ENCODE measurements at places on chromosomes 12 and 14.

DNA sequence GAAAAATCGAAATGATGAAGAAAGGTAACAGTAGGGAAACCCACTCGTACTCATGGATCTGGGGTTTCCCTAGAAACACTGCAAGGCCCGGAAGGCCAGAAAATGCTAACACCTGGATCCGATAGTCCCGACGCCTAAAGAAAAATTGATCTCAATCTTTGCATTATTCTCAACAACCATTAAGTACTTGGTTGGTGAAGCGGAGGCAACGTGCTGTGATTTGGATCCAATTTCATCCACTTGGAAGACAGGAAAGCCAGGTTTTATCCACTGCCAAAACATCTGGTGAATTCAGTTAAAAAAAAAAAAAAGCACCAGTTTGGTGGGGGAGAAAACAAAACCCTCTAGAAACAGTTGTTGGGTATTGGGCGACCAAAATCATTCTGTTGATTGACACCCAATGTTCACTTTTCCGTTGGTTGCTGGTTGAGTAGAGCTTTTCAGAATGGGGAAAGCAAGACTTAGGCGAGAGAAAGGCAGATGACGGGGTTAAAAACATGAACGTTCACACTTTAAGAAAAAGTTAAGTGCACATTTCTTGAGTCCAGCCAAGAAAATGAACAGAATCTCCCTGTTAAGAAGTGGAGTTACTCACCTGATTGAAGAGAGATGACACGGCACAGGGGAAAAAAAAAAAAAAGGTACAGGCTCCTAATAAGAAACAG lies 41.9 kb upstream of the MED13L start:
- DNase-seq, result no peak

DNA sequence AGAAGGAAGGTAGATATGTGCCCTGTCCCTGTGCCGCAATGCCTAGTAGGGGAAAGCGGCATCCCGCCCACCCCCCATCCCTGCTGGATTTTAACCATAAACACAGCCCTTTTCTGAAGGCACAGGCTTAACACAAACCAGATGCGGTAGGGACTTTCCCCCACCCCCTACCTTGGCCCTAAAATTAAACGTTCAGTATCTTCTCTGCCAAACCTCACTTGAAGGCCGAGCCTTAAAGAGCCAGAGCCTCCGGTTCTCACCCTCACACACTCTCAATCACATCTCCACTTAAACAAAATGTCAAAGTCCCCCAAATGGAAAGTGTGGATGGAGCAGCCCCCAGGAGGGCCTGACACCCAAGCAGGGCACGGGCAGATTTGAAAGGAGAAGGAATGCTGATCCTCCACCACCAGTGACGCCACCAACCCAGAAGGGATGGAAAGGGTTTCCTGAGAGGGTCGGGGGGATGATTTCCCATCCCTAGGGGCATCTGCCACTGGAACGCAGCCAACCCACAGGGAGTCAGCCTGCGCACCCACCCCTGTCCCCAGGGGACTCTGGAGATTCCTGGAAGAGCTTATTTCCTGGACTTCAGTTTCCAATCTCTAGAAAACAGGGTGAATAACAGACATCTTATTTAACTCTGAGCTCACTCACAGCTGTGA lies 26.4 kb downstream of the ACTN1 start:
- no peak for DNase-seq

GRCh38 chr14:20350860-20351259 lies 7.4 kb downstream of the PARP2 start:
- no peak for DNase-seq

GRCh38 chr14:92486881-92487280 lies 26.7 kb upstream of the RIN3 start:
- DNase-seq, result no peak

DNA sequence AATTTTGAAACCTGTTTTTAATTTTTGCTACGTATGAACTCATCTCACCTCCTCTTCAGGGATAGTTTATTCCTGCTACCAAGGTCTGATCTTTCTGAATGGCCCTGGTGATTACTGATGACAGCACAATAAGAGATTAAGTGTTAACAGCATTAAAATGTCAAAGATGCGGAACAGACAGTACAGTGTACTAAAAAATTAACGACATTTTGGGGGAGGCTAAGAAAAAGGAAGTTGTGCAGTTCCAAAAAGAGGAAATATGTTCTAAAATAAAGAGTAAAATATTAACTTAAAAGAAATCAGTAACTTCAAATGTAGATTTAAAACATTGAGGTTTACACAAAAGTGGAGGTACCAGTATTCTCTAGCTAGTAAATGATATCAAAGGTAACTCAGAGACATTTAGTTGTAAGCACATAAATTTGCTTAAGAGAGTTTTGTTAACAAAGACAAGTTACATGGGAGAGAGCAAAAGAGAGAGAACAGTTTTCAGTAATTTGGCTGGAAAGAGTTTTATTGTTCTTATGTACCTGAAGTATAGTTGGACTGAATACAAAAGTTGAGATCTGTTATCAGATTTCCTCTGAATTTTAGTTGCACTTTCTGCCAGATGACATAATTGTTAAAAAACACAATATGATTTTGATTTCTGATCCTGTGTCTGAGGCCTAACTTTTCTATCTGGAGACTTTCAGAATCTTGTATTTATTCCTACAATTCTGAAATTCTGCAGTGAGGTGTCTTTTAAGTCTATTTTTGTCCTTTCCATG lies 4.2 kb upstream of the CLECL1 start:
- DNase-seq, result no peak

GRCh38 chr14:65010211-65010931 lies 23.7 kb downstream of the FNTB start:
- DNase-seq, result no peak

DNA sequence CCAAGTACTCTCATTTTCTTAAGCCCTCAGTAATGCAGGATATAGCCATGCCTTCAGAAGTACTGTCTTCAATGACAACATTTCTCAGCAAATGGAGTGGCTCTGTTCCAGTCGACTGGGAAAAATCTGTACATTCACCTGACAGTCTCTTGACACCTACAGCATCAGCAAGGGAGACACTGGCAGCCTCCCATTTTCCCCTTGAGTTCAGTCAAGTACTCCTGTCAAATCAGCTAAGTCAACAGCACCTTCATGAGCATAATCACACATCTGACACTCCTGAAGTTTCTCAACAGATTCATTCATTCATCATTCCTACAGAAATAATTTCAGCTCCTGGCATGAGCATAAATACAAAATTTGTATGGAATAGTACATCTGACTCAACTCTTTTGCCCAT lies 46.1 kb downstream of the INTS13 start:
- no peak for DNase-seq

- no peak for DNase-seq
Observed at GRCh38 chr12:11728154-11728755, 78.8 kb downstream of the ETV6 start.

DNA sequence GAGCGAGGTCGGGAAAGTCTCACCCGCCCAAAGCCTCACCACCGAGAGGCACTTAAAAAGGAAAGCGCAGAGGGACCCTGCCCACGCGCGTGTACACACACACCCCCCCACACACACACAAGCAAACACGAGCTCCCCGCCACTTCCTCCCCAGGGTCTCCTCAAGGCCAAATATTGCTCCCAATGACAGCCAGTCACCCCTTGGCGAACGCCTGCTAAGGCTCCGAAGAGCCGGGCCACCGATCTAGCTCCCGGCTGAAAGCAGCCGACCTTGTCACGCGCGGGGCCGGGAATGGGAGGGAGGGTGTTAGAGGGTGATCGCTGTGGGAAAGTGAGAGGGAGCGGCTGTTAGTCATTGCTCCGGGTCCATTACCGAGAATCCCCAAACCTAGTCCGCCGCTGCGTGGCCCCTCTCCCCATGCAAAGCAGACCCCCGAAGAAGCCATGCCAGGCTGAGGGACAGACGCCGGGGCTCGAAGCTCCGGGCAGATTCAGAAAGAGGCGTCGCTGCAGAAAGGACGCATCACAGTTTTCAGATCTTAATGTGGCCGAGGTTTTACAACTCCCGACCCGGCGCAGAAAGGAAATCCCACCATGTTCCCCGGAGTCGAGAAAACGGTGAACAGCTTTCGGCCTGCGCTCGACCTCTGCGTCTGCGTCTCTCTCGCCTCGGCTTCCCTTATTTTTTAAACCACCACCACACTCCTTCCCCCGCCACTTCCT lies 2.6 kb downstream of the BMP4 start:
- DNase-seq, result peak; percentile 53

GRCh38 chr12:21509768-21510167 lies 8.2 kb downstream of the GOLT1B start:
- no peak for DNase-seq

DNA sequence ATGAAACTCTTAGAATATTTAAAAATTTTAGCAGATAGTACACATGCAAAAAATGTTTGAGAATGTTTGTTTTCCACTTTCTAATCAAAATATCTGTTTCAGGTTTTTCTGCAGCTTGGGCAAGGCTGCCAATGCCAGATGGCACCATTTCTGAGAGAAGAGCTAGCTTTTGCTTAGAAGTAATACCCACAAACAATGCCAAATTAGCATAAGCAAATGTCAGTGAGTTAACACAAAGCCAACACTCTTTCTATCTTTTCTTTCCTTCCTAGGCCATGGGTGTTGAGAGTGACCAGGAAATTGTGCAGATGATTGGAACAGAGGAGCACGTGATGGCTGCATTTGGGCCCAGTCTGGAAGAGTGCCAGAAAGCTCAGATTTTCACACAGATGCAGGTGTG lies 35.2 kb downstream of the POLR3B start:
- DNase-seq, result no peak

DNA sequence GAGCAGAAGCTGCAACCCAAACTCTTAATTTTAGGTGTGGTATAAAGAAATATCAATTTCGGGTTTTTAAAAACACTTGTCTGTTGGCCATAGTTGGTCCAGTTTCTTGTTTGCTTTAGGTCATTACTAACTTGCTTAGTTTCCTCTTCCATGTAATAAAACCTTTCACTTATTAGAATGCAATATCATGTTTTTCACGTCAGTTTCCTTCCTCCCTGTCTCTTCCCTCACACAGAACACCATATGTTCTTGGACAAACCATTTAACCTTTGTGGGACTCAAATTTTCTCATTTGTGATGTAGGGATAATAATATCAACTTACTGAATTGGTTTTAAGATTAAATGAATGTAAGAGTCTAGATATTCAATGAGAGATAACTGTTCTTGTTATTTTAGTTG lies 22.9 kb downstream of the PMCH start:
- no peak for DNase-seq

DNA sequence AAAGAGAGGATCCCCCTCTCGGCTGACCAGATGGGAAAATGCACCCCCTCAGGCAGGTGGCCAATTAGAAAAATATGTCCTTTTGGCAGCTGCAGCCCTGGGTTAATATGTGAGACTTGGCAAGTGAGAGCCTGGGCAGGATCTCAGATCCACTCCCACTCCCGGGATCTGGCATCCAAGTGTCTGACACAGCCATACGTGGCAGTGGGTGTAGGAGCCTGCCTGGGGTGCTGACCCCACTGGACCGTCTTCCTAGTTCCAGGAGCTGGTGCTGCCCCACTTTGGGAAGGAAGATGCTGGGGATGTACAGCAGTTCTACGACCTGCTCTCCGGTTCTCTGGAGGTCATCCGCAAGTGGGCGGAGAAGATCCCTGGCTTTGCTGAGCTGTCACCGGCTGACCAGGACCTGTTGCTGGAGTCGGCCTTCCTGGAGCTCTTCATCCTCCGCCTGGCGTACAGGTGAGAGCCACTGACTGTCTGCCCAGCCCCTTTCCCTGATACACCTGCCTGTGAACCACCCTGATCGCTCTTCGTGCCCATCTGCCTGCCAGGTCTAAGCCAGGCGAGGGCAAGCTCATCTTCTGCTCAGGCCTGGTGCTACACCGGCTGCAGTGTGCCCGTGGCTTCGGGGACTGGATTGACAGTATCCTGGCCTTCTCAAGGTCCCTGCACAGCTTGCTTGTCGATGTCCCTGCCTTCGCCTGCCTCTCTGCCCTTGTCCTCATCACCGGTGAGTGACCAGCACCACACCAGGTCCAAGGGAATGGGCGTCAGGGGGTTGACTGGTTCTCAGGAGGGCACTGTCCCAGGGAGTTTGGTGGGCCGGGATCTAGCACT lies 5.8 kb downstream of the NR4A1 start:
- DNase-seq, result no peak

DNA sequence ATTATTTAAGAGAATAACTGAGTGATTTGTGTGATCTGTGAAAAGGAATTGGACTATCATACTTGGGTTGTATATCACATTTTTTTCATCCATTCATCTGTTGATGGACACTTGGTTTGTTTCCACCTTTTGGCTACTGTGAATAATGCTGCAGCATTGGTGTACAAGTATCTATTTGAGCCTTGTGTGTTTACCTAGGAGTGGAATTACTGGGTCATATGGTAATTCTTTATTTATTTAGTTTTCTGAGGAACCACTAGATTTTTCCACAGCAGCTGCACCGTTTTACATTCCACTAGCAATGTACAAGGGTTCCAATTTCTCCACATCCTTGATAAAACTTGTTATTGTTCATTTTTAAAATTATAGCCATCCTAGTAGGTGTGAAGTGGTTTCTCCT lies 56.1 kb downstream of the APAF1 start:
- peak; percentile 44 for DNase-seq

GRCh38 chr14:59313144-59313651 lies 124.7 kb downstream of the DAAM1 start:
- DNase-seq, result no peak

GRCh38 chr14:54568821-54569595 lies 2.1 kb downstream of the SAMD4A start:
- DNase-seq, result no peak

- DNase-seq, result peak; percentile 66
Observed at GRCh38 chr12:2583091-2583497, 211.7 kb upstream of the FKBP4 start.

DNA sequence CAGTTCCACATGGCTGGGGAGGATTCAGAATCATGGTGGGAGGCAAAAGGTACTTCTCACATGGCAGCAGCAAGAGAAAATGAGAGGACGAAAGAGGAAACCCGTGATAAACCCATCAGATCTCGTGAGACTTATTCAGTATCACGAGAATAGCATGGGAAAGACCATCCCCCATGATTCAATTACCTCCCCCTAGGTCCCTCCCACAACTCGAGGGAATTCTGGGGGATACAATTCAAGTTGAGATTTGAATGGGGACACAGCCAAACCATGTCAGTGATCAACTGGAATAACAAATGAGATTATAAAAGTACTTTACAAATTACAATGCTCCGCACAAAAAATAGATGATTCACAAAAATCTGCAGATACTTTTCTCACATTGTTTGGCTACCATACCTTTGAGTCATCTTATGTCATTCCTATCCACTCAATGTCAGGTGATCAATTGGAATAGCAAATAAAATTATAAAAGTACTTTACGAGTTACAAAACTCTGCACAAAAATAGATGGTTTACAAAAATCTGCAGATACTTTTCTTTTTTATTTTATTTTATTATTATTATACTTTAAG lies 338.9 kb downstream of the C12orf50 start:
- DNase-seq, result no peak

- no peak for DNase-seq
Observed at GRCh38 chr14:35140718-35141581, 18.6 kb downstream of the PRORP start.

Measured in T47D (cell line).